NCI-H524 treated with DMSO at 0.1 percent for 48 hours (cell line): ENCODE measurements at places on chromosomes 4 and X.

DNA sequence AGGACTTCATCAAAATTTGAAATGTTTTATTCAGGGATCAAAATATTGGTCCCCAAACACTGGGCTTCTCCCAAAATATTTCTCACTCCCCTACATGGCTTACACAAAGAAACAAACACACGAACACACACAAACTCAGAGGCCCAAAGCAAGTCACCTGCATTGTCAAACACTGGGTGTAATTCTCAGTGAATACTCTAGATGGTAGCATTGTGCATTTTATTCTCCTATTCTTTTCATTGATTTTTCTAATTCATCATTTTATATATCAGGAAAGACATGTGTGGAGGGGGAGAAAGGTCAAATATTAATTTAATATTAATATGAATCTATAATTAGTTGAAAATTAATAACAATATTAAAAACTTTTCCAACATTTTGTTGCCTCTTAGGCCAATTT lies 72.3 kb upstream of the TNMD start:
- no peak for DNase-seq

DNA sequence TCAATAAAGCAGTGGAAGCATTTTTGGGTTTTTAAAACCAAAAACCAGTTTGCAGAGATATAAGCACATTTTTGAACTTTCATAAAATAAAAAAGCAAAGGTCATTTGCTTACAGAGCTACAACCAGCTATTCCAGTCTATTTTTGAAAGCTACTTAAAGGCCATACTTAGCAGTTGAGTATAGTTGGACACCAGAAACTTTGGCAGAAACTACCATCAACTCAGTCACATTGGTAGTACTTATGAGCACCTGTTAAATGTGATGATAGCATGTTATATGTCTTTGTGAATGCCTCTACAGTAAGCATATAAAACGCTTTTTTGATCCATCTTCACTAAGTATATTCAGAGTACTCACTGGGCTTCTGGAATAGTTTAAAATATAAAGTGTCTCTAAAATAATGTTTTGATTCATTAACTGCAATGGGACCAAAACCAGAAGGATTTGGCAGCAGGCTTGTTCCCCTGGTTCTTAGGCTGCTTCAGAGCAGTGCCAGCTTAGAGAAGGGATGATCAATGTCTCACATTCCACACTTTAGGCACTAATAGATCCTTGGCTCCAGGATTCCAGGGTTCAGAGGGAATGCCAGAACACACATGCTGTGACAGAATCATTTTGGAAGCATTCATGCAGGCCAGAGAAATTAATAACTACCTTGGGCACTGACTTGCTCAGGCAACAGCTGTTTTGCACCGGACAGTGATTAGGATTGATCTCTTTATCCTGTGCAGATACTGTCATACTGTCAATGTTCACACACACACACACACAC lies 103.9 kb downstream of the IQCM start:
- no peak for DNase-seq

DNA sequence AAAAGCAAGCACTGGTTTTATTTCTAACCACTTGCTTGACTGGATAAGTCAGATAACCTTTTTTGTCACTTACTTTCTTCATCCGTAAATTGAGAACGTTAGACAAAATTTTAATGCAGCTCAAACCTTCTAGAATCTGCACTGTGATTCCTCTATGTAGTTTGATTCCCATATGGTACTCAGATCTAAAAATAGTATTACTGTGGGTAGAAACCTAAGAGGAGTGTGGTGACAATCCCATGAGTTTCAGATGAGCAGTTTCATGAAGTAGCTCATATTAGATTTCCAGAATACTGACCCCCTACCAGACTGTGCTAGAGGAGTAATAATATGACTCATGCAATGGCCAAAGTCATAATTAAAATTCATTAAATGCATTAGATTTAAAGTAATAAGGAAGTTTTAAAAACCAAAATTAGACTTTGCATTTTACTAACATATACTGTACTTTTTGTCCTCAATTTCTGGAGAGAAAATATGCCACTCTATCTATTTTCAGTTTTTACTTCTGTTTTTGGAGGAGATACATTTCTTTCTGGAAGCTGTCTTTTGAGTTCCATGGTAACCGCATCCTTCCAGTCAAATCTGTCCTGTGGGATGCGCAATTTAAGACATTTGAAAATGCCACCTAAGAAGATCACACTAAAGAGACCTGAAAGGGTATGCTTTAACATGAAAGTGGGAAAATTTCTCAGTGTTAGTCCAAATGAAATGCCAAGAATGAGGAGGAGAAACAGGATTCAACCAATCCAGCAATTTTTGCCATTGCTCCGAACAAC lies 64.1 kb upstream of the GPM6A start:
- DNase-seq = no peak

DNA sequence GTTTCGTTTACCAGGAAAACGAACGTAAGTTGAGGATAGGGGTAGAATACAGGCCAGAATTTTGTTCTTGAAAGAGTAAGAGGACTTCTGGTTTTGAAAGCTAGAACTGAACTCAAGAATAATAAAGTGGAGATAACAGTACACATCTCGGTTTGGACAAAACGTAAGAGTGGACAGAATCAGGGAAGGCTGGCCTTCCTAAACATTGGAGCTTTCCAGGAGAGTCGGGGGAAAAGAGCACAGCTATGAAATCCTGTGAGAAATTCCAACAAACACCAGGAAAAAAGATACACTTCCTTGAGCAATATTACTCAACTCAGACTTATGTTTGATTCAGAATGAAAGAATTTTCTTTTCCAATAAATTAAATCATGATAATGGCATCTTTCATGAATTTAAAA lies 1.2 kb downstream of the CTSO start:
- no peak for DNase-seq

GRCh38 chr4:26764231-26764630 lies 96.4 kb upstream of the STIM2 start:
- no peak for DNase-seq

GRCh38 chr4:186016796-186017195 lies 52.2 kb upstream of the TLR3 start:
- DNase-seq = no peak

DNA sequence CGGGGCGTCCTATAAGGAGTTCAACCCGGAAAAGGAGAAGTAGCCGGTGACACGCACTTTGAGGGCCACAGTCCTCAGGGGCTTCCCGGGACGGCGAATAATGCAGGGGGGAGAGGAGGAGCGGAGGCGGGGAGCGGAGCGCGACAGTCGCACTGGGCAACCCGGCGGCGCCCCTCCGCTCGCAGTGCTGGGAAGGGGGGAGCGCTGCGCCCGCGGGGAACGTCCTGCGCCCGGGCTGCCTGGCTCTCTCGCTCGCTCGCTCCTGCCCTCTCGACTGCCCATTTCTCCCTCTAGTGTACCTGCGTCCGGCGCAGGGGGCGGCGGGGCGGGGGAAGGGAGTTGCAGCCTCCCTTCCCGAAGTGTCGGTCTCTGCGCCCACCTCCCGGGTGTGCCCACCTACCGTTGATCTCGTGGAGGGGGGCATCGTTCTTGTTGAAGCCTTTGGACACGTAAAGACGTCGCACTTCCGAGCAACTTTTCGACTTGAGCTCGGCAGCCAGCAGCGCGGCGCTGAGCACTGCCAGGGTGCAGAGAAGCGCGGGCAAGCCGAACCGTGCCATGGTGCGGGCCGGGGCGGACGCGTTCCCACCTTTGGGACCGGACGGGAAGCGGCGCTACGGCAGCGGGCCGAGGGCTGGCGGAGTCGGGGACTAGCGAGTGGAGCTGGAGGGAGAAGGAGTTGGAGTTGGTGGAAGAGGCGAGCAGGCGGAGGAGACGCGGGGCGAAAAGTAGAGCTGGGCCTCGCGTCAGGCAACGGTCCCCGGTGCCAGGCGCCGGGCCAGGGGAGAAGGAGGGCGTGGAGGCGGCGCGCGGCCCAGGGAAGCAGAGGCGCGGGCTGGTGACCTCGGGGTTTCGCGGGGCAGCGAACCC lies 648 bp downstream of the GPC4 start:
- no peak for DNase-seq

DNA sequence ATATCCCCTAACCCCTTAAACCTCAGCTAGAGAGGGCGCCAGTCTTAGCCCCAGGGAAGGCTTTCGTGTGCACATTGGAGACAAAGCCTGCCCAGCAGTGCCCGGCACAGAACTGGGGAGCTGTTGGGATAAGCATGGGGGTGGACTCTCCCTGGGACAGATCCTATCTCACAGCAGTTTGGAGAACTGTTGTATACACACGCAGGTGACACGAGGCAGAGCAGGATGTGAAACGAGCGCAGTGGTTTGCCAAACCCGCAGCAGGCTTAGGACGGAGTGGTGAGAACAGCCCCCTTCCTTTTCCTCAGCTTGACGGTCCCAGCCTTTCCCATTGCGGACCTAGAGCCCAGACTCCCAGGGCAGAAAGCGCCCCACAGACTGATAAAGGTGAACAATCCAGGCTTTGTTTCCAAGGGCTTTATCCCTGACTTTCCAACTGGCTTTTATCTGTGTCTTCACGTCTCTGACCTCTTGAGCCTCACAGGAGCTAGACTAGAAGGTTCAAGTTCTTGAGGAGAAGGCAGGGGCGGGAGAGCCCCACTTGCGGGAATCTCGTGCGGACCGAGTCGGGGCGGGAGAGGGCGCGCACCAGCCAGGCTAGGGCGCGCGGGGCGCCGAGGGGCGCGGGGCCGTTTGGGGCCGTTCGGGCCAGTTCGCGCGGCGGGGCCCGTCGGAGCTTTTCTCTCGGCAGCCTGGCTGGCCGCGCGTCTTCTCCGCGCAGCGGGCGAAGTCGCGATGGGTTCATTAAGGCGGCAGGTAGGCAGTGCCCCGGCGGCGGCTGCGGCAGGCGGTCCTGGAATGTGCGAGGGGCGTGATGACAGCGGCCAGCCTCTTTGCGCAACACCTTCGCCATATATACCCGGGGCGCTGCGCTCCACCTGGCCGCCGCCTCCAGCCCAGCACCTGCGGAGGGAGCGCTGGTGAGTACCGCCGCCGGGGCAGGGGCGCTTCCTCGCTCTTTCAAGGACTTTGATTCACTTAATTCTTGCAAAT lies at the start of gene SLC34A2:
SLC34A2 (plus strand) TSS at position 881 of the 993 bp plus-strand sequence. CDS start 6,650 bp downstream, outside the sequence.
- DNase-seq = no peak

DNA sequence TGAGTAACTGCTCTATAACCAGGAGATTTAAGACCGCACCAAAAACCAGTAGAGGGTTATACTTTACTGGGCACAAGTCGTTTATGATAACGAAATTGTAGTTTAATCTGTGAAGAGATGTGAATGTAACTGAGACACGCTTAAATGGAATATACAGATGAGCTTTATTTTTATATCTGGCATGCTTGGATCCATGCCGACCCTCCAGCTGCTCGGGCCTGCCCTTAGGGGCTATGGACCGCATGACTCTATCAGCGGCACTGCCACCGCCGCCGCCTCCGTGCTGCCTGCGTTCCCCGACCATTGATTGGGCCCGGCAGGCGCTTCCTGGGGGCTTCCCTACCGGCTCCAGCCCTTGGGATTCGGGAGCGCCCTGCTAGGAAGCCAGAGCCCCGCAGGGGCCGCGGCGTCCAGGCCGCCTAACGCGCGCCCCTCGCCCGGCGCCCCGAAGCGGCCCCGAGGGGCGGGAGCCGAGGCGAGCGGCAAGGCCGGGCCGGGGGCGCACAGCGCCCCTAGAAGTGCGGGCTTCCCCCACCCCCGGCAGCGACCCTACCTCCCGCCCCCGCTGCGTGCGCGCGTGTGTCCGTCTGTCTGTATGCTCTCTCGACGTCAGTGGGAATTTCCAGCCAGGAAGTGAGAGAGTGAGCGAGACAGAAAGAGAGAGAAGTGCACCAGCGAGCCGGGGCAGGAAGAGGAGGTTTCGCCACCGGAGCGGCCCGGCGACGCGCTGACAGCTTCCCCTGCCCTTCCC lies at the start of gene NFKB1:
NFKB1 (plus strand) TSS at position 664 of the 751 bp plus-strand sequence. CDS start 24,160 bp downstream, outside the sequence.
- DNase-seq = no peak
